Hippocampal formation (tissue), 2 donors: ENCODE measurements at places on chromosomes 5 and 9.

DNA sequence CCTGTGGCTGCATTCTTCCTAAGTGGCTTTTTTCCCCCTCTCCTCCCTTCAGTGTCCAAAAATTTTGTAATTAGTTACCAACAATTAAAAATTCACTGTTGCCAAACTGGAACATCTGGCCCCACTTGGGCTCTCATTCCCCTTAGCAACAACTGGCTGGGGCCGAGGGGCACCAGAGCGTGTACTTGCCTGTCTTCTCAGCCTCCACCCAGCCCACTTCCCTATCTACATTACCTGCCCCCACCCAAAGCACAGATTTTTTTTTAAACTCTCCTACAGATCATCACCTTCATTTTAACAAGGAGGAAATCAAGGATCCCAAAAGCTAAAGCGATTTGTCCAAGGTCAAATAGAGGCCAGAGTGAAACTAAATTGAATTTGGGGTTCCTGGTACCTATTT is 278.8 kb downstream of the EBF1 start:
- DNase-seq: no peak

GRCh38 chr5:16740066-16740810 is 123.4 kb upstream of the RETREG1 start:
- DNase-seq: no peak

DNA sequence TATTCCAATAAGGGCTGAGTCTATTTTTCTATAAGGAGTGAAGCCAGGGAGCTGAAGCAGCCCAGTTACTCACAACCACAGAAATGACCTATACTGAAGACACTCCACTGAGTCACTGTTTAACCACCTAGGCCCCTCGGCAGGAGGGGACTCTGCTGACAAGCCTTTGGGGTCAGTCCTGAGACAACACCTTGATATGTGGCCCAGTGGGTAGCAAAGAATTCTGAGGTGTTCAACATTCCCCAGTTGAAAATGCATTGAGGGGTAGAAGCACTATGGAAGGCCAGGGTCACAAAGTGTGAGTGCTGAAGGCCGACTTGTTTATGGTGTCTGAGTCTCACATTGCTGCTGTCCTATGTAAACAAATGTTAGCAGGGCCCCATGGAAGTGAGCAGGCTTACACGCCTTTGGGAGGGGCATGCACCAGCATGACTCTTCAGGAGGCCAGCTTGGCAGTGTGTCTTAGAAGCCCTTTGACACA is 112.6 kb upstream of the NFIL3 start:
- no peak for DNase-seq

- DNase-seq: no peak
Measured at GRCh38 chr9:15421532-15421931, 1.1 kb upstream of the SNAPC3 start.

DNA sequence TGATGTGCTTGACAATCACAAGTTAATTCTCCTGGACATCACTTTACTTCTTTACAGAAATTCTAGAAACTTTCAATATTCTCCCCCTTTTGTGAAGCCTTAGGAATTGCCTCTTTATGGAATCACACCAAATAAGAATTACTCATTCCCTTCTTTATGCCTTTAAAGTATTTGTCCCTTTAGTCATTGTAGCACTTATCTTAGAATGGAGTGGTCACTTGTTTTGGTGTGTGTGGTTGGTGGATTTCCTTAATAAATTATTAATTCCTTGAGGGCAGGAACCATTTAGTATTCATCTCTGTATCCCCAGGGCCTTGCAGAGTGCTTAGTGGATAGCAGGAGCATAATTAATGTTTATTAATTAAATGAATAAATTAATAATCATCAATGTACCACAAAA is 307.0 kb downstream of the ARRDC3 start:
- no peak for DNase-seq

- DNase-seq: no peak
Measured at GRCh38 chr9:29212397-29213387, 1639.4 kb upstream of the C9orf72 start.

DNA sequence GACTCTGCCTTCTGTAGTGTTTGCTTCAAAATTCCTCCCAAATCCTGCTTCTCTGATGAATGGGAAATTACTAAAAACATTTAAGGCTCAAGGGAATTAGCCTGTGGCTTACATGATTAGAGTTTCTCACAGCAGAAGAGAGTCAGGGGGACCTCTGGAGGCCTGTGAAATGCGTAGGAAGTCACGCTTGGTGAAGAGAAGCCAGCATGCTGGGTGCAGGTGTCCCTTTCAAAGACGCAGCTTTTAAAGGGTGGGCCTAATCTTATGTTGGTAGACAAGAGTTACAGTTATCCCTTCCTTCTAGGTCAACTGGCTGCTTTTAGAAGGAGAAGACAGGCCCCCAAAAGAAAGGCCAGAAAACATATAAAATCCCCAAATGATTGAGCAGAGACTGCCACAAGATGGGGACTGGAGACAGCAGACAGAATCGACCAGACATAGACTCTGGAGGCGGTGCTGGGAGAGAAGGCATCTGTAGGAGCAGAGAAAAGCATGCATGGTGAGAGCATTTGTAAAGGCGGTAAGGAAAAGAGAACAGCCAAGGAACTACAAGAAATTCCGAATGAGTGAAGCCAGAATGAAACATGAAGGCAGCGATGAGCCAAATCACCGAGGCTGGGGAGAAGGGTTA is 42.3 kb downstream of the B4GALT1 start:
- no peak for DNase-seq

DNA sequence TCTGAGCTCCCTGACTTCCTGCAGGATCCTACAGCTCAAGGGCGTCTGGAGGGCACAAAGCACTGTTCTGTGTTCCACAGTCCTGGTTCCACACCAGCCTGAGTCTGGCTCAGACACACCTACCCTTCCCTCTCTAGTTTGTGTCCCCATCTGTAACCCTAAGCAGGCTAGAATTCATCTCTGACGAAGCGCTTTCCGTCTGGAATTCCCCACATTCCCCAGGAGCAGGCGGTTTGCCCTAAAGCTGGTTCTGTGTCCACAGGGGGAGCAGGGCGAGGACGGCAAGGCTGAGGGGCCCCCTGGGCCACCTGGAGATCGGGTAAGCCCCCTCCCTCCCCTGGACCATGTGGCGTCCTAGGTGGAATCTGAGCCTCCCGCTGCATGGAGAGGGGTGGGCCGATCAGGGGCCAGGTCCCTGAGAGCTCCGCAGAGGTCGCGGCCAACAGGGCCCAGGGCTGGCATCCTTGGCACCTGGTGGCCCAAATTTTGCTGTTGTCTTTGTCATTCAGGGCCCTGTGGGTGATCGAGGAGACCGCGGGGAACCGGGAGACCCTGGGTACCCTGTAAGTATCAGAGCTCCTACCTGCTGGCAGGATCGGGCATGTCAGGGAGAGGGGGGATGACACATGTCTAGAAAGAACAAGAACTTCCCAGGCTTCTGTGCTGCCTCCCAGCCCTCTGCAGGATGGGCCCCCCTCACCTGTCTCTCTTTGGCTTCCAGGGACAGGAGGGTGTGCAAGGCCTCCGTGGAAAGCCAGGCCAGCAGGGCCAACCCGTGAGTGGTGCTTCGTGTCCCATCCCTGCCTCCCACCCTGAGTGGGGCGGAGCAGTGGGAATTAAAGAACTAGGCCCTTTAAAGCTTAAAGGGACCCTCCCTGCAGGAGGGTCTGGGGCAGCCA is 34.5 kb upstream of the ORM1 start:
- DNase-seq: no peak

DNA sequence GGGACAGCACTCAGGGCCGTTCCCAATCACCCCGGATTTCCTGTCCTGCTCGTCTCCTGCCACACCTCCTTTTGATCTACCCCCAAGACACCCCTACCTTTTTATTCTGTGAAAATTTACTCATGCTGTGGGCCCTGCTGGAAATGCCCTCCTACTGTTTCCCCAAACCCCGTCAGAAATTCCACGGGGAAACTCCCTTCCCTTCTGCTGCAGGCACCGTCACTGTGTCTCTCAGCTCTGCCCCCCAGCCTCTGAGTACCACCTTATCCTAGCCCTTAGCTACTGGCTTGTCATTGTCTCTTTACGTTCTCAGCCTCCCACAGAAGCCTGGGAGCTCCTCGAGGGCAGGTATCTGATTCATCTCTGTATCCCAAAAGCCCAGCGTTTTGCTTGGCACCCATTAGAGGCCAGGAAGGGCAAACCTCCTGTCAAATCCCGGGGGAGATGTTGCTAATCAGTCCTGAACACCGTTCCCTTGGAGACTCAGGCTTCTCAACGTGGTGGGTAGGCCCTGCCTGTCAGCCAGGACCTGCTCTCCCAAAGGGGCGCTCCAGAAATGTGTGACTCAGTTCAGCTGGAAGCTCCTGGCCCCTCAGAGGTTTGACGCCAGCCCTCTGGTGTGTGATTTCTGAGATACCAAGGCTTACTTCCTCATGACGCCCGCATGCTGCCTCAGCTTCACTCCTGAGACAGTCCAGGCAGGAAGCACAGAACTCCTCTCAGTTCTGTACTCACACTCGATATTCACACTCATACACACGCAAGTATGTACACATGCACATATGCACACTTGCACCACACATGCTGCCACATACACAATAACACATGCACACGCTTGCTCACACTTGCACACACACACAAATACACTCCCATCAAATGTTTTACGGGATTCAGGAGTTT is 50.7 kb upstream of the GRHPR start:
- DNase-seq: no peak

- no peak for DNase-seq
Measured at GRCh38 chr5:181043285-181044092, 3.4 kb downstream of the BTNL9 start.

DNA sequence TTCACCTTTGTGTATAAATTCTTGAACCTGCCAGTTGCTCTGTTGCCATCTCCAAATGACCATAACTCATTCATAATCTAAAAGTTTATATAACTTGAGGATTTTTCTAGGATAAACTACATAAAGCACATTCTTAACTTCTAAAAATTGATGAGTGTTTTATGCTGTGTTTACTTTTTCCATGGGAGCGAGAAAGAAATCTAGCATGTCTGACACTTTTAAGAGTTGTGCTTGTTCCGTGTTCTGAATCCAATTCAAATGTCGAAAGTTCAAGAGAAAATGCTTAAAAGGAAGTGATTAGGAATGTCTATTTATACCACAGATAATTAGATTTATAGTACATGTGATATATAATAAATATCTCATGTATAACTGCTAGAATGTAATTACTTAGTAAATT is 154.4 kb downstream of the DEPDC1B start:
- DNase-seq: no peak

GRCh38 chr5:138467711-138468132 is 2.4 kb downstream of the EGR1 start:
- DNase-seq: no peak

DNA sequence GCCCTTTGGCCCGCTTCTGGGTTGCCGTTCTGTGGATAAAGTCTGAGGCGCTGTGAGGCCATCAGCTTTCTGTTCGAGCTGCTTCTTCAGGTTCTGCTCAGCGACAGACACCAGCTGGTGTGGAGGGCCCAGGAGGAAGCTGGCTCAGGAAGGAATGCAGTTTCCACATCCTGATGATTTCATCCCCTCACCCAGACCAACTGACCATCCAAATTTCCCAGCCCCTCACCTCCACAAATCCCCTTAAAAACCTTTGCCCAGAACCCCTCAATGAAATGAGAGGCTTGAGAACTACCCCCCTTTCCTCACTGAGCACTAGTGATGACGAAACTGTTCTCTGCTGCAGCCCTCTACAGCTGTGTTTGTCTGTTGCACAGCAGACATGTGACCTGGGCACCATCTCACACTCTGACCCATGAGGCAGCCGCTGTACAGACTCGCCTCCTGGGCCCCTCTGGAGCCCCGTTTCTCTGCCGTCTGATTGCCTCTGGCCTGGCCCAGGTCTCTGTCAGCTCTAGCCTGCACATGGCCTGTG is 45.4 kb downstream of the SPATA31C2 start:
- no peak for DNase-seq

DNA sequence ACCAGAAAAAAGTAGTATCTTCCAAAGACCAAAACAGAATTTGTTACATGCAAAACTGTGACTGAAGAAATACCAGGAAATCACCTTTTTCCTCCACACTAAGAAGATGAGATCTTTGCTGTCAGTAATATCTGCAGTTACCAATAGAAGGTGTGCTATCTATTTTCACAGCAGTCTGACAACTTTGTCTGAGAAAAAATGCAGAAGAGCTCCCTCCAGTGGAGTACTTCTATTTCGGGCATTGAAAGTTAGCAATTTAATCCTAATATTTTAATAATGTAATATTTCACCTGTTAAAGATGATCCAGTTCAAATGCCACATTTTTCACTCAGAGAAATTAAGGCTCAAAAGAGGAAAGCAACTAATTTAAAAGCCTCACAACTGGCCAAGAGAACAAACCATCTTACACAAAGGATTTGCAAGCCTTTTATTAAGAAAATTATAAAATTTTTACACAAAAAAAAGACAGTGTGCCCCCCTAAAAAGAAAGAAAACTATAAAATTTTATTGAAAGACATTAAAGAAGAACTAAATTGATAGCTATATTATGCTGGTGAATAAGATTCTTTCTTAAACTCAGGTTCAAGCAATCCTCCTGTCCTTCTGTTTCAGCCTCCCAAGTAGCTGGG is 50.6 kb downstream of the DEPDC1B start:
- DNase-seq: no peak

DNA sequence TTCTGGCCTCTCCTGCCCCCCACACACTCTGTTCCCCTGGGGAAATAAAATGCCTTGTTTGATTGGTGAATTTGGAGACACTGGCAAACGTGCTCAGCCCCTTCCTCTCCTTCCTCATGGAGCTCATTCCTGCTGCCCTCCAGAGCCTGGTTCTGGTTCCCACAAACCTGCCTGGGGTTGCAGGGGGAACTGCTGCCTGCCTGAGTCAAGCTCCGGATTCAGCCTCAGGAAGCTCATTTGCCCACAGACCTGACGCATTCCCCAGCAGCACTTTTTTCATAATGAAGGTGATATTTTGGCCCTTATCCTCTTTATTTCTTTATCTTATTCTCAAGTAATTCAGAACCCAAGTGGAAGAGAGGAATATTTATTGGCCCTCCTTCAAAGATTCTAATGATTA is 140.5 kb downstream of the TTLL11 start:
- DNase-seq: no peak

GRCh38 chr9:98805506-98806272 is 1.8 kb upstream of the GALNT12 start:
- DNase-seq: no peak

GRCh38 chr9:13576101-13576500 is 296.6 kb upstream of the MPDZ start:
- no peak for DNase-seq

GRCh38 chr5:179273441-179274145 is 71.7 kb downstream of the ADAMTS2 start:
- no peak for DNase-seq

- DNase-seq: no peak
Measured at GRCh38 chr5:147826361-147826760, 5.1 kb downstream of the SPINK1 start.

GRCh38 chr5:43038496-43038989 is 1.6 kb downstream of the ANXA2R start:
- DNase-seq: no peak
